ENCODE measurements at places on chromosomes 7 and 10. TPM values are rescaled to one million over a fixed set of nuclear protein-coding genes. Genes with fewer than 3 reads are reported as not detected.

The SGMS1 gene
- total RNA-seq = 29.8 TPM

The GJD4 gene
- total RNA-seq = not detected

The FFAR4 gene
- total RNA-seq = not detected

The CPVL gene
- total RNA-seq = 10.3 TPM

The FANK1 gene
- 2.9 TPM for total RNA-seq

The FAM20C gene
- 64.7 TPM for total RNA-seq

The ZSCAN25 gene
- 7.3 TPM for total RNA-seq

The COL28A1 gene
- 0.38 TPM for total RNA-seq

The NCF1 gene
- 0.63 TPM for total RNA-seq

The HDAC9 gene
- 10.3 TPM for total RNA-seq

The ZNF853 gene
- 6.8 TPM for total RNA-seq

The GNAT3 gene
- total RNA-seq = not detected

The SLC29A3 gene
- total RNA-seq = 1.6 TPM

The UCMA gene
- total RNA-seq = not detected

The NODAL gene
- total RNA-seq = not detected

The GIMAP6 gene
- not detected for total RNA-seq

The CTAGE8 gene
- 1.6 TPM for total RNA-seq

The FAM241B gene
- 6.1 TPM for total RNA-seq

The CUBN gene
- 0.16 TPM for total RNA-seq

The TSPAN15 gene
- total RNA-seq = 9.5 TPM

The ABCB4 gene
- 2.9 TPM for total RNA-seq

Data from mesangial cell (primary cell).